ENCODE measurements at places on chromosomes 11 and 22.

DNA sequence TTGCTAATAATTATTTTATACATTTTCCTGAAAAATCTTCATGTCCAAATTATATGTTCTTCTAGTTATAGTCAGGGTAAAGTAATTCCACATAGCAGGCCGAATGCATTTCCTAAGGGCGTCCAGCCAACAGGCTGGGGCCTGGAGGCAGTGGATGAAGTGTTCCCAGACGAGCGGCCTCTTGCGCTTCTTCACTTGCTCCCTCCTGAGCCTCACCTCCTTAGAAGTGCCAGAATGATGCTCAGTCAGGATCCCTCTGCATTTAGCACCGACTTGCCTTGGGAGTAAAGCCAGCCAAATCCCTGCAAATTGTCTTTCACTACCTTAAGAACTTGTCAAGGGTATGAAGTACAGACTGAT is 1.5 kb downstream of the OLFML1 start:
- DNase-seq: no peak

- DNase-seq: peak; percentile 6
Observed at GRCh38 chr22:20061481-20061861, 18.6 kb upstream of the DGCR8 start.

DNA sequence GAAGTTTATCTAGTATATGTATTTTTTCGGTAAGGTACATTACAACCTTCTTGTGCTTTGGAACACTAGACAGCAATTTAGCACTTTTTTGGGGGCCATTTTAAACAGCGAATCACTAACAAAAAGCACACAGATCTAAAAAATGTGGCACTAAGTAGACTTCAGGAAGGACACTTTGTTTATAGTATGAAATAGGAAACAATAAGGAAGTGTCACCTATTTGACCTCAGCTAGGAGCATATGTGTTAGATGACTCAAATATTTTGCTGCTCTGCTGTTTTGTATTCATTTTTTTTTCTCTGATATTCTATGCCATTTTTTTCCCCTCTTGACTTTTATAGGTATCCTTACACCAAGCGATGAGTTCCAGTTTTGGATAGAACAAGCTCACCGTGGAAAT is 5.6 kb downstream of the DYNC2H1 start:
- DNase-seq: no peak

- DNase-seq: no peak
Observed at GRCh38 chr11:118224511-118225188, at the start of gene JAML. JAML (minus strand) TSS chr11:118225011; CDS start chr11:118214866, 10,145 bp downstream.

GRCh38 chr22:29994027-29994715 is 86.1 kb upstream of the HORMAD2 start:
- no peak for DNase-seq

DNA sequence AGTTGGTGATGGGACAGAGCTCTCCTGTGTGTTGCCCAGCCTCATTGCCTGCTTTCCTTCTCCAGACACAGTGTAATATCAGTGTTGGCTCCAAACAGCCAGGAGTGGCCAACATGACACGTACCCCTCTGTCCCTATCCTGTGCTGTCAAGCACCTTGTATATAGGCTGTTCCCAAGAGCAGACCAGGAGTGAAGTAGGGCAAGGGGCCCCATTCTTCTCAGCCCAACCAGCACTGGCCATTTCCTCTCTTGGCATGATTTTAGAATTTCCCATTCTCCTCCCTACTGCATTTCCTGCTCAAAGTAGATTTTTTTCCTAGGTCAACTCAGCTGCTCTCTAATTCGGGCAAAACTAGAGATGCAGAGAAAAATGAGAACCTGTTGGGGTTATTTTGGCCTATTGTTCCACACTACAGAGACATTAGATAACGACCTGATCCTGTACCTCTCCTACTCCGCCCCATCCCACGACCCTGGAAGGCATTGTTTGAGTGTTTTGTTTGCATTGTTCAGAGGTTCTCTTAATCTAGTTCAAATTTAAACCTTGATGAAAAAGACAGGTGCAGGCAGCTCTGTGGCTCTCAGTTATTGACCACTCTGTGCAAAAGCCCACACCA is 95.6 kb downstream of the RASSF10 start:
- DNase-seq: peak; percentile 24

DNA sequence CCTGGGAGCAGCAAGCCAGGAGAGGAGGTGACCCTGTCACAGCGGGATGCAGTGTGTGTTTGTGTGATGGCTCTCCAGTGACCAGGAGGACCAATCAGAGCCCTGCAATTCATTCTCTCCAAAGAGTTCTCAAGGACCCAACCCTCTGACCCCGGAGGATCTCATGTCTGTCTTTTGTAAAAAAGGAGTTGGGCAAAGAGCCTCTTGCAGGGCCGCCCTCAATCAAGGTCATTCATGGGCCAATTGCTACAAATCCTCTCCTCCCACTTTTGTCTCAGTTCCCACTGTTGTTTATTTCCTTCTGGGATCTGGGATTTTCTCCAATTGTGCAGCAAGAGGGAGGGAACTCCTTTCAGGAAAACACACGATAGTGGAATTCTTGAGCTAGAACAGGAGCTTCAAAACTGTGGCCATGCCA is 4.0 kb downstream of the TECTA start:
- DNase-seq: no peak

DNA sequence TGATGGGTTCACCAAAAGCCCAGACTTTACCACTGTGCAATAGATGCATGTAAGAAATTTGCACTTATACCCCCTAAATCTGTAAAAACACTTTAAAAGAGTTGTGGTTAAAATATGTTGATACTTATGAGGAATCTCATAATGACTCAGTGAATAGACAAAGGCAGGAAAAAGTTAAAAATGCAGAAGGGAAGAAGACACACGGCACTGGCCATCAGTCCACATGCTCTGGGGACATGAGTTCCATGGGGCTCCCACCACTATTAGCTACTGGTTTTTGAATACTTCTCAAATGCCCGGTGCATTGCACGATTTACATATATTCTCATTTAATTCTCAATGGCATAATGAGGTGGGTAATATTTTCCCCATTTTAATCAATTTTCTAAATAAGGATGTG is 59.3 kb upstream of the BLID start:
- no peak for DNase-seq
